Motor neuron (in vitro differentiated cells): ENCODE measurements at places on chromosomes 7 and 10. TPM values are rescaled to one million over a fixed set of nuclear protein-coding genes. Genes with fewer than 3 reads are reported as not detected.

The CTAGE8 gene
- 0.42 TPM in 1 of 2 replicates, not detected in the other for total RNA-seq

The ZPBP gene
- not detected in 2 replicates for total RNA-seq

The PPP1R17 gene
- total RNA-seq, result 0.85 and 1.7 TPM in 2 replicates

The CAMK1D gene
- total RNA-seq, result 15.8 and 19.3 TPM in 2 replicates

The ITPRID1 gene
- total RNA-seq, result 0.71 and 1.8 TPM in 2 replicates

The TMEM184A gene
- 1.2 and 1.7 TPM in 2 replicates for total RNA-seq

The ENKUR gene
- 6.5 and 7.9 TPM in 2 replicates for total RNA-seq

The ST8SIA6 gene
- 4.5 and 5.4 TPM in 2 replicates for total RNA-seq

The CCDC172 gene
- total RNA-seq, result 0.09 and 0.21 TPM in 2 replicates
